Activated CD4-positive, alpha-beta T cell treated with anti-CD3 and anti-CD28 coated beads for 24 hours (primary cell): ENCODE measurements at places on chromosomes 12 and 14.

DNA sequence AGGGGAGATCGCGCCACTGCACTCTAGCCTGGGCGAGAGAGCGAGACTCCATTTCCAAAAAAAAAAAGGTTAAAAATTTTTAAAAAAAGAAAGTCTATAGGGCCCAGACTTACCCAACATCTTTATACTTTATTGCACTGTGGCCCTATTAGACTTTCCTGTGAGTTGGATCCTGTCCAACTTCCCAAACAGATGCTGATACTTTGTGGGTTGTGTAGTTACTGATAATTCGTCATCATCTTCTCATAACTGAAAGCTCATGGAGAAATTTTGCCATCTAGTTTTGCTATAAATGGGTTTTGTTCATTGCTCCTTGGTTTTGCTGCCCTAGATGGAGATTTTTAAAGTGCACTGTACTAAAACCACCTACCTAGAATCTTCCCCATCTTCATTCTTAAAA is 31.1 kb downstream of the APOBEC1 start:
- no peak for DNase-seq

DNA sequence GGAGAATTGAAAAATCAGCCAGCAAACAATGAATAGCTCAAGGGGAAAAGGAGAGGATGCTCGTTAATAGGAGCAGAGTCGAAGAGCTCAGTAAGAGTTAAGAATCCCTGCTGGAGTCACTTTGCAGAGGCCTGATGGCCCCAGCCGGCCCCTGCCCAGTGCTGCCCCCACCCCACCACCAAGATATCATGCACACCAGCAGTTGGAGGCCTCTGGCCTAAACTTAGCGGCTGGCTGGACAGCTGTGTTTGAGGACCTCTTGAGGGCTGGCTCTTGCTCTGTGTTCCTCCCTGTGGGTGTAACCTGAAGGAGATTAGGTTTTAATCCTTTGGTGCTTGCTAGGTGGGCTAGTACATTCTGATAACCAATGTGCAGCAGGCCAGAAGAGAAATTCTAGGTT is 142.0 kb downstream of the PLXNC1 start:
- no peak for DNase-seq

DNA sequence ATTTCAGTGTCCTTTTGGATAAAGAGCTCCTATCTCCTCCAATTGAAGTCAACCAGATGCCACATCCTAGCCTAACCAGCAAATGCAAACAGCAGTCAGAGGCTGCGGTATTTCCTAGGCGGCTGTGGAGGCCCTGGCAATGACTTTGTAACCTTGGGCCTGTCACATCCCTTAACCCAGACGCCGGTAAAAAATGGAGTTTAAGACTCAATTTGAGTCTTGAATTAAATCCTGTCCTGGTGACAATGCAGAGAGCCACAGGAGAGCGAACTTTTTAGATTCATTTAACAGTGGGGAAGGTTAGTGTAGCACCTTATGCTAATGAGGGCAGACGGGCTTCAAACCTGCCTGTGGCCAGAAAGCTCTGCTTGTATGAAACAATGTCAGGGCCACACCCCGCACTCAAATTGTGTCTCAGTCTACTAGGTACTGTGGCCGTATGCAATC is 1.3 kb downstream of the C12orf75 start:
- no peak for DNase-seq

DNA sequence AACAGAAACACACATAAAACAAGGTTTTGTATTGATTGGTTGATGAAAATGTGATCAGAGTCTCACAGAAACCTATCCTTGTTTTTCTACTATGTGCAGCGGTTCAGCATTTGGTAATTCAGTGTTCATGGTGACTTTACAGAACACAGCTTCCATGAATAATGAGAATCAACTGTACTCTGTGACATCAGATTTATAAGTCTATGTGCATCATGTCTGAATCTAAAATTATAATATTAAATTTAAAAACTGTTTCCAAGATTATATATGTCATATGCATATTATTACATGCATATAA is 104.3 kb downstream of the SLC16A7 start:
- DNase-seq = no peak

DNA sequence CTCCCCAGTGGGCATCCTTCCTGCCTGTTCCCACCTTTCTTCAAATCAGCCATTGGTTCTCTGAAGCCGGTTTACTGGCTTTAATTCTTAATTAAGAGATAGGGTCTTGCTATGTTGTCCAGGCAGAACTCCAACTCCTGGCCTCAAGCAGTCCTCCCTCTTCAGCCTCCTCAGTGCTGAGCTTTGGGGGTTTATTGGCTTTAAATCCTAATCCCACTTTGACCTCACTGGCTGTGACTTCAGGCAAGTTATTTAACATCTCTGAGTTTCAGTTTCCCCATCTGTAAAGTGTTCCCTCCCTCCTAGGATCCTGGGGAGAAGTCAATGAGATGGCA is 2.1 kb upstream of the TRMT61A start:
- DNase-seq = no peak

- no peak for DNase-seq
Measured at GRCh38 chr14:19941668-19942067, 11.0 kb downstream of the OR4K1 start.

GRCh38 chr12:90299666-90300065 is 591.0 kb upstream of the ATP2B1 start:
- no peak for DNase-seq
